ENCODE measurements at places on chromosomes 2 and 18. TPM values are rescaled to one million over a fixed set of nuclear protein-coding genes. Genes with fewer than 3 reads are reported as not detected.

MPP4 gene
- 0.11 TPM for total RNA-seq

PDIA6 gene
- total RNA-seq: 258 TPM

- peak; percentile 26 for ATAC-seq
Observed at GRCh38 chr18:35029770-35030169, 11.4 kb upstream of the MAPRE2 start.

IAH1 gene
- total RNA-seq: 32.4 TPM

SAG gene
- total RNA-seq: 1.7 TPM

SOWAHC gene
- 7.2 TPM for total RNA-seq

PLCD4 gene
- 5.7 TPM for total RNA-seq

GPR35 gene
- 0.41 TPM for total RNA-seq

DNA sequence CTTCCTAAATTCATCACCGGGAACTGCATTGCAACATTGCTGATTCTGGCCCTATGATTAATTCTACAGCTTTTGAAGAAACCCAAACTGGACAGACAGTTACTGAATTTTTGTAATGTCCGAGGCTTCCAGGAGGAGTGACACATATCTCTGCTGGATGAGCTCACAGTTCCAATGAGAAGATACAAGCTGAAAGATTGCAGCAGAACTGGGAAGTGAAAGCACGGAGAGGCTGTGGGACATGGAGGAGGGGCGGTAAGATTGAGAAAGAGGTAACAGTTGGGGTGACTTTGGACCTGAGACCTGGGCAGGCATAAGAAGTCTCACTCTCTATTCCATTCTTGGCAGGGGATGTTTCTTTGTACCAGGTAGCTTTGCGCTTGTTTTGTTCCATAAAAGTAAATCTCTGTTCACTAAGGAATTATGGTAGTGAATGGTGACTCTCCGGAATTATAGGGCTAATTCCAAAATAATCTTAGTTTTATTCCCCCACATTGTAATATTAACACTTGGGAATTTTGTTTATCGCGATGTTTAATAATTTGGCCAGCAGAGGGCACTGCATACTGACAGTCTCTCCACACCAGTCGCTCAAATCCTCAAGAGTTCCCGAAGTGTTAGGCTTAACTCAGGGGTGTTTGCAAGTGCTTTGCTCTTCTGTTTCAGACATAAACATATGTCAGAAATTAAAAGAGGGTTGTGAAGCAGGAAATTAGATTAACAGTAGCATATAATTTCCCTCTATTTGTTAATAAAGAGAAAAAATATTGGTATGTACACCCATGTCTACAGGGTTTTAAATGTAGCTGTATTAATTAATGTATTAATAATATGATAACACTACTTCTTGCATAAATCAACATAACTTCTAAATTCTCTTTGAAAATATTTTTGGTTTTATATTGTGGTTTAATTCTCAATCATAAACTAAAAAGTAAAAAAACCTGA is 201.4 kb downstream of the SOCS6 start:
- peak; percentile 48 for ATAC-seq

CAPN14 gene
- 0.11 TPM for total RNA-seq

UGT1A7 gene
- not detected for total RNA-seq

DNA sequence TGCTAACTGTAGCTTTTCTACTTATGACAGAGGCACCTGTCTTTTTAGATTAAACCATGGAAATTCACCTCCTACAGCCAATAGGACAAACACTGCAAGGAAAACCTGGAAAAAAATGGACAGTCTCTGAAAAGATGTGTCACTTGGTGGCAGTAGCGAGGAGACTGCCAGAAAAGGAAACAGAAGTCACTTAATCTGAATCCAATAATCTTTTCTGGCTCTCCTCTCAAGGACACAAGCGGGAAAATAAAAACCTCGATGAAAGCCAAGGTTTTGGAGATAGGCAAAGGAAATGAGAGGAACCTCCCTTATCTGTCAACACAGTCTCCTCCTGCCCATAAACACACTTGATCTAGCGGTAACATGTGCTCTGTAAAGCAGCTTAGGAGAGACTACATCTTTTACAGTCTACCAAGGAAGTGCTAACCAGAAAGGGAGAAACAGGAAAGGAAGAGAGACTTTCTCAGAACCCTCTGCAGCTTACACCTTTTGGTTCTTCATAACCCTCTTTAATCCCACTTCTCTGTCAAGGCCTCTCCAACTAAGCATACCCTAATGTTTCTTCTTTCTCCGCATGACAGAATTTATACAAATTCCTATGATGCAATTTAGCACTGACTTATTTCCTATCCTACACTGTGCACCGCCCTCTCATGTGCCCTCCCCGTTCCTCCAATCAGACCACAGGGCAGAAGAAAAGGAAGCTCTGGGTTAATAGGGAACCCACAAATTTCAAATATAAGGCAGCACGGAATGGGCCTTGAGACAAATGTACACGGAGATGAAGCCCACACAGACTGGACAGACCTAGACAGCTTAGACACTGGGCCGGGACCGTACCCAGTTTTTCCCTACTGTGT is 52.8 kb downstream of the CLASP1 start:
- peak; percentile 91 for ATAC-seq

CFAP65 gene
- total RNA-seq: 0.64 TPM
